ENCODE measurements at places on chromosomes 6 and 20. TPM values are rescaled to one million over a fixed set of nuclear protein-coding genes. Genes with fewer than 3 reads are reported as not detected.

Gene RAB44
- total RNA-seq: under 0.01 TPM

- no peak for DNase-seq
Measured at GRCh38 chr20:32727683-32728082, 15.6 kb downstream of the COMMD7 start.

DNA sequence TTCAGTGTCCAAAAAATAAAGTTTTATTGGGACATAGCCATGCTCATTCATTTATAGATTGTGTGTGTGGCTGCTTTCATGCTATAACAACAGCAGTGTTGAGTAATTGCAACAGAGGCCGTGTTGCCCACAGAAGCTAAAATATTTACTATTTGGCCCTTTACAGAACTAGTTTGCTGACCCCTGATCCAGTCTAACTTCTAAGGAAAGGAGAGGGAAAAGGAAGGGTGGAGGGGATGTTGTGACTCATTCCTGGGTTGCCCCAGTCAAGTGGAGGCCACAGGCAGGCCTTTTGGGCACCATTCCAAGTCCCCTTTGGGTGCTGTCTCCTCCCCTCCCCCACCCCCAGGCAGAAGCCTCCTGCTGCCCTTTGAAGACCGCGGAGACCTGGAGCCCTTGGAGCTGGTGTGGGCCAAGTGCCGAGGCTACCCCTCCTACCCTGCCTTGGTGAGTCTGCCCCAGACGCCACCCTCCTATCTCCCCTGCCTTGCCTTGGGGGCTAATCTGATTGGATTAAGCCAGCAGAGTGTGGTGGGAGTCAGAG is 28.4 kb downstream of the BRPF3 start:
- no peak for DNase-seq

Gene EYS
- 0.13 TPM for total RNA-seq

- DNase-seq: no peak
Measured at GRCh38 chr20:19121463-19121862, 91.0 kb upstream of the SLC24A3 start.

DNA sequence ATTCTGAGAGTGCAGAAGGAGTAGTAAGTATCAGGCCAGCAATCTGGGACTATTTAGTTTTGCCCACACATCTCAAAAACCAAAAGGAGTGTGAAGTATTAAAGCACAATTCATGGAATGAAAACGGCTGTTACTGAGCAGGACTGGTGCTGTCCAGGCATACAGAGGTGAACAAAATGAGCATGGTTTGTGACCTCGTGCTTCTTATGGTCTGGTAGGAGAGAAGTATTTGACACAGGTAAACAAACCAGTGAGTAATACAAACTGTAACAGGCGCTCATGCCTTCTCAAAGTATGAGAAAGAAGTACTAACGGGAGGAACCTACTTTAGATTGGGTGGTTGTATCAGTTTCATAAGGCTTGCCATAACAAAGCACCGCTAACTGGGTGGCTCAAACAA is 17.5 kb upstream of the NRN1 start:
- DNase-seq: no peak

GRCh38 chr6:139879823-139880356 is 505.4 kb upstream of the CITED2 start:
- DNase-seq: no peak

Gene MGME1
- total RNA-seq: 12.5 TPM

GRCh38 chr20:3811467-3812258 is 8.7 kb upstream of the AP5S1 start:
- DNase-seq: peak; percentile 99

DNA sequence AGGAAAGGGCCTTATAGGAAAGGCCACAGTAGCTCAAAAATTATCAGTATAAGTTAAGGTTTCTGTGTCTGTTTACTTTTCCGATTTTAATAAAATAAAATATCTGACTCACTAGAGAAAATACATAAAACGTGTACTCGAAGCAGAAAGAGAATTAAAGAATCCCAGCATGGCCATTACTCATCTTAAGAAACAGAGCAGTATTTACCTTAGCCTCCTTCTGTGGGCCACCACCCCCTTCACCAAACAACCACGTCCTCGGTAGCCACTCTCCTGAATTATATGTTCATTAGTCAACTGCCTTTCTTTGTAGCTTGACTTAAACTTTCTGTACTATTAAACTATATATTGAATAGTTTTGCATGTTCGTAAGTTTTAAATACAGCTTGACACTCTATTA is 72.2 kb upstream of the SPTLC3 start:
- DNase-seq: no peak

- no peak for DNase-seq
Measured at GRCh38 chr6:69217343-69217742, 579.5 kb downstream of the LMBRD1 start.

Gene CEP43
- total RNA-seq: 10.3 TPM

DNA sequence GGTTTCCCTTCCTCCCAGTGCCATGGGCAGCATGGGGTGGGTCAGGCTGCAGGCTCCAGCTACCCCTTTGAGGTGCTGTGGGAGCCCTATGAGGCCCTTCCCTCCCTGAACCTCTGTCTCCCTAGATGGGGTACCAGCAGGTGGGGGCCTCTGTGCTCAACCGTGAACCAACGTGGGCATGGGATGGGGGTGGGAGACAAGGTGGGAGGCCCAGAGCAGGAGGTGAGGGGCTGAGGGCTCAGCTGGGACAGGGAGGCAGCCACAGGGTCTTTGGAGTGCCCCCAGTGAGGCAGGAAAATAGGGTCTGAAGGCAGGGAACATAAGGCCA is 33.3 kb downstream of the SUN5 start:
- DNase-seq: no peak

- no peak for DNase-seq
Measured at GRCh38 chr20:2871111-2871465, 2.2 kb upstream of the PTPRA start.

DNA sequence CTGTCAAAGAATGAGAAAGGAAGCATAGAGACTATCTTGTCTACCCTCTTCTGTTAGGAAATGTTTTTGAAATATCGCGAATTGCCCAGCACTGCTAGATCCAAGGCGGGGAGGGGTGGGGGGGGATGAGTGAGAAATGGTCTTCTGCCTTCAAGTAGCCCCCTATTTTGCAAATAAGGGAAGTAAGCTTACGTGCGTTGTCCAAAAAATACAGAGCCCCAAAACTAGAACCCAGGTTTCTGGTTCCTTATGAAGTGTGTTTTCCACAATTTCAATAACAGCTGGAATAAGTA is 923 bp upstream of the ILRUN start:
- no peak for DNase-seq

All from dermis microvascular lymphatic vessel endothelial cell (primary cell).